PC-9 (cell line): ENCODE measurements at places on chromosomes 3 and 15. TPM values are rescaled to one million over a fixed set of nuclear protein-coding genes. Genes with fewer than 3 reads are reported as not detected.

GRCh38 chr3:16277471-16277870, 12.5 kb downstream of the OXNAD1 start:
- no peak overlapping the region for H3K4me3 ChIP-seq
- H3K4me1 ChIP-seq: no peaks in the 10 kb centered on the region
- no peak for DNase-seq
- no peaks in the 10 kb centered on the region for H3K27me3 ChIP-seq
- H3K27ac ChIP-seq: no peak overlapping the region

DNA sequence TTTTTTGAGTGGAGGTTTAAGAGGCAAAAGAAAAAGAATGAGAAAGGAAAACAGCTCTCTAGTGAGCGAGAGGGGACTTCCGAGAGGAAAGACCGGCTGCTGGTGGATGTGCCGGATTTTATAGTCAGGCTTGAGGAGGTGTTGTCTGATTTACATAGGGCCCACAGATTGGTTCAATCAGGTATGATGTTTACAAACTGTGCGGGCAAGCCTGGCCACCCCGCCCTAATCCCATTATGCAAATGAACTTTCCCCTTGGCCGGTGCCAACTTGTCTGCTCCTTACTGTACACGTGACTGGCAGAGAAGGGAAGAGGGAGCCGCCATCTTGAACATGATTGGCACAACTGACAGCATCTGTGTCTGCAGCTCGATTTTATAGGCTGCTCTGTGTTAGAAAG, 44.7 kb downstream of the FAM43A start:
- no peaks in the 10 kb centered on the region for H3K27me3 ChIP-seq
- H3K4me3 ChIP-seq: no peak overlapping the region
- H3K27ac ChIP-seq: no peak overlapping the region
- H3K4me1 ChIP-seq: no peaks in the 10 kb centered on the region
- DNase-seq: no peak

- no peaks in the 10 kb centered on the region for H3K27me3 ChIP-seq
- no peak for DNase-seq
- no peak overlapping the region for H3K4me3 ChIP-seq
- H3K4me1 ChIP-seq: no peaks in the 10 kb centered on the region
- H3K36me3 ChIP-seq: no peaks in the 10 kb centered on the region
Measured at GRCh38 chr3:113252553-113252952, 41.2 kb downstream of the BOC start.

DNA sequence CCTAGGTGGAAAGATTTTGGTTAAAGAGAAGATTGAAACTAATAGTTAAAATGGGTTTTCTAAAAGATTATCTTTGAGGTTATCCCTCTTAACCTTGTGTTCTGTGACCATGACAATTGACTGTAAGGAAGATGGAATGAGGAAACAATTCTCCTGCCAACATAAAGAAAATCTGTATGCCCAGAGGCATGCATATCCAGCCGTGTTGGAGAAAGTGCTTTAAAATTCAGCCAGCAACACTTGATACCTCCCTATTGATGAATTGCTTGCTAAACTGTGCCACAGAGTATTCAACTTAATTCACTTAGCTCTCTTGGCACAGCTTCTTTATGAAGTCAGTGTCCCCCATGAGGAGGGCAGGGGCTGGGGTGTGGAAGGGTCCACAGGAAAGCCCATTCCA, 203.5 kb downstream of the UBE2E2 start:
- H3K4me1 ChIP-seq: peaks cover 32% of the 10 kb centered on the region
- no peaks in the 10 kb centered on the region for H3K36me3 ChIP-seq
- no peak overlapping the region for H3K4me3 ChIP-seq
- H3K27ac ChIP-seq: no peak overlapping the region
- DNase-seq: peak; percentile 28
- H3K27me3 ChIP-seq: no peaks in the 10 kb centered on the region

Gene AQR
- 24.1 and 33.6 TPM in 2 replicates for total RNA-seq

GRCh38 chr3:56890448-56891091, 88.8 kb upstream of the ARHGEF3 start:
- H3K4me1 ChIP-seq: no peaks in the 10 kb centered on the region
- H3K36me3 ChIP-seq: no peaks in the 10 kb centered on the region
- no peaks in the 10 kb centered on the region for H3K27me3 ChIP-seq
- H3K4me3 ChIP-seq: no peak overlapping the region

GRCh38 chr3:134441321-134441720, 44.5 kb downstream of the ANAPC13 start:
- no peak overlapping the region for H3K27ac ChIP-seq
- no peak overlapping the region for H3K4me3 ChIP-seq
- H3K36me3 ChIP-seq: no peaks in the 10 kb centered on the region
- peaks cover 30% of the 10 kb centered on the region for H3K4me1 ChIP-seq

- no peaks in the 10 kb centered on the region for H3K27me3 ChIP-seq
- H3K36me3 ChIP-seq: no peaks in the 10 kb centered on the region
- DNase-seq: no peak
- H3K4me1 ChIP-seq: peaks cover 30% of the 10 kb centered on the region
- H3K4me3 ChIP-seq: no peak overlapping the region
Measured at GRCh38 chr3:43759938-43760337, 69.2 kb downstream of the ABHD5 start.

GRCh38 chr3:32420126-32421038, 28.7 kb downstream of the CMTM7 start:
- peak overlapping the region; percentile 48; the same call in 1 of the 2 replicates for H3K4me3 ChIP-seq
- peaks cover 51% of the 10 kb centered on the region for H3K4me1 ChIP-seq
- no peaks in the 10 kb centered on the region for H3K36me3 ChIP-seq
- H3K27me3 ChIP-seq: no peaks in the 10 kb centered on the region

GRCh38 chr3:70561796-70562195, 249.4 kb upstream of the MDFIC2 start:
- no peak overlapping the region for H3K4me3 ChIP-seq
- DNase-seq: no peak
- H3K36me3 ChIP-seq: no peaks in the 10 kb centered on the region
- no peak overlapping the region for H3K27ac ChIP-seq
- H3K27me3 ChIP-seq: no peaks in the 10 kb centered on the region
- no peaks in the 10 kb centered on the region for H3K4me1 ChIP-seq

Gene IL17RD
- total RNA-seq: 7.9 and 8.3 TPM in 2 replicates

DNA sequence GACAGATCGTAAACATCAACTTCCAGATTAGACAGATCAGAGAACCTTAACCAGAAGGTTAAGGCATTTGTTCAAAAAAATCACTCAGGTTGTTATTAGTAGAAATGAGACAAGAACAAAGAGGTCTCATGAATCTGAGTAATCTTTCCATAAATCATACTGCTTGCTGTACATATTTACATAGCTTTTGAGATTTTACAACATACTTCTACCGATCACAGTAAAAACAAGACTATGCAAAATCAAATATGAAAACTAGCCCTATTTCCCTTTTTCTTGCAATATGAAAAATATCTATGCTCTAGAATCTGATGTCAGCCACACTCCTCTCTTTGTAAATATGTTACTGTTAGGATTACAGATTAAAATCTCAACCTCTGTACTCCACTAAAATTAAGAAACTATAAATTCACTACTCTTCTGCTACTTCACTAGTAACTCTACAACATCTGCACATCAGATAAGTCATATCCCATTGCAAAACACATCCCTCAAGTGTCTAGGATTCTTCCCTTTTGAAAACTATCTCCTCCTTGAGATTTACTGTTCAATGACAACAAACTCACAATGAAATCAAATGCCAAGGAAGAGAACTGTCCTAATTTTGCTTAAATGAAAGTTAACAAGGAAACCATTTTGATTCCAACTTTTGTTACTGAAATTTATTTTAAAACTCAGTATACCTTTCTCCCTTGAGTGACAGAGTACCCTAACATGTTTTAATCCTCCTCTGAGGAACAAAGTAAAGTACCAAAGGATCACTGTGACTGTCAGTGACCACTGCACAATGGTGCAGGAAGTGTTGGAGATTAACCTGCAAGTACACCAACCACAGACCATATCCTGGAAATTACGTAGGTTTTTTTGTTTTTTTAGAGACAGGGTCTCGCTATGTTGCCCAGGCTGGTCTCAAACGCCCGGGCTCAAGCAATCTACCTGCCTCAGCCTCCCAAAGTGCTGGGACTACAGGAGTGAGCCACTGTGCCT, 12.8 kb downstream of the DCUN1D1 start:
- H3K36me3 ChIP-seq: peaks cover 11% of the 10 kb centered on the region; the same call in 1 of the 2 replicates
- H3K4me1 ChIP-seq: peaks cover 32% of the 10 kb centered on the region
- H3K27me3 ChIP-seq: no peaks in the 10 kb centered on the region
- H3K4me3 ChIP-seq: no peak overlapping the region
- H3K27ac ChIP-seq: peak overlapping the region; percentile 6; the same call in 1 of the 2 replicates

Gene SLCO3A1
- 37.8 and 50.0 TPM in 2 replicates for total RNA-seq

Gene OR5K2
- not detected in 2 replicates for total RNA-seq

DNA sequence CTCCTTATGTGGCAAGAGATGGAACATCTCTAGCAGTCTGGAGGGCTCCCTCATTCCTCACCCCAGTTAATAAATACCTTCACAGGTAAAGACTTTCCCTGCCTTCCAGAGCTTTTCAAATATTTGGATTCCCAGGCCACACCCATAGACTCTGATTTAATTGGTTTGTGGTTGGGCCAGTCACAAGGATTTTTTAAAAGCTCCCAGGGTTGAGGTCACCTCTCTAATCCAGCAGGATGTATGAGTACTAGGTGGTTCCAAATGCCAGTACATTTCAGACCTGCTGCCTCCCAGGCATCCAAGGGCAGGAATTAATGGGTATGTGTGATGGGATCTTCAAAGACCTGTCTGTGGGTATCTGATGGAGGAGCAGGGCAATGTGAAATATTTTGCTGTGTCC, 312.8 kb downstream of the CLSTN2 start:
- no peaks in the 10 kb centered on the region; the same call in 1 of the 2 replicates for H3K4me1 ChIP-seq
- no peak overlapping the region for H3K4me3 ChIP-seq
- DNase-seq: no peak

Gene B4GALT4
- 21.8 and 32.9 TPM in 2 replicates for total RNA-seq

GRCh38 chr3:53800041-53800906, 45.9 kb downstream of the CHDH start:
- DNase-seq: no peak
- H3K4me3 ChIP-seq: no peak overlapping the region
- H3K27me3 ChIP-seq: peaks cover 98% of the 10 kb centered on the region

- H3K4me1 ChIP-seq: no peaks in the 10 kb centered on the region
- DNase-seq: no peak
- H3K27me3 ChIP-seq: no peaks in the 10 kb centered on the region
- H3K36me3 ChIP-seq: no peaks in the 10 kb centered on the region
Measured at GRCh38 chr15:37586011-37586583, 348.3 kb upstream of the TMCO5A start.

Gene IL17RB
- total RNA-seq: not detected in 2 replicates

DNA sequence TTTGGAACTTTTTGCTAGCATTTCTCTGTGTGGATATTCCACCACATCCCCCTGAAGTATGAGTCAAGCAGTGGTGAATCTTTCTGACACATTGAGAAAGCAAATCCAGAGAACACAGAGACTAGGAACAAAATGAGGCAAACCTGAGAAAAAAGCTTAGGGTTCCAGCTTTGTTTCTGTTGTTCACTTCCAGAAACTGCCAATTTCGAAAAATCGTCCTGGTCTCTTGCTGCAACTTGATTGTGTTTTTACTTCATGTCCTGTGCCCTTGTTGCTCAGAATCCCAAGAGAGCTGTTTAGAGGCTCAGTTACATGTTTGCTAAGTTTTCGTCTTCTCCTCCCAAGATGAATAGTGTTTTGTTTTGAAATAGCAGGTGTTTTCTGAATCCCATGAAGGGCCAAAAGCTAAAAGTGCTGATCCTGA, 13.7 kb downstream of the MAP2K1 start:
- H3K4me1 ChIP-seq: no peaks in the 10 kb centered on the region
- no peaks in the 10 kb centered on the region for H3K36me3 ChIP-seq
- DNase-seq: no peak
- no peak overlapping the region for H3K27ac ChIP-seq
- H3K27me3 ChIP-seq: no peaks in the 10 kb centered on the region

- H3K4me1 ChIP-seq: no peaks in the 10 kb centered on the region
Measured at GRCh38 chr15:33698126-33698525, 270.2 kb upstream of the CHRM5 start.

- no peak overlapping the region for H3K4me3 ChIP-seq
- no peaks in the 10 kb centered on the region for H3K27me3 ChIP-seq
Measured at GRCh38 chr3:99319961-99320360, 318.4 kb upstream of the COL8A1 start.

Gene CCR8
- not detected in 2 replicates for total RNA-seq

DNA sequence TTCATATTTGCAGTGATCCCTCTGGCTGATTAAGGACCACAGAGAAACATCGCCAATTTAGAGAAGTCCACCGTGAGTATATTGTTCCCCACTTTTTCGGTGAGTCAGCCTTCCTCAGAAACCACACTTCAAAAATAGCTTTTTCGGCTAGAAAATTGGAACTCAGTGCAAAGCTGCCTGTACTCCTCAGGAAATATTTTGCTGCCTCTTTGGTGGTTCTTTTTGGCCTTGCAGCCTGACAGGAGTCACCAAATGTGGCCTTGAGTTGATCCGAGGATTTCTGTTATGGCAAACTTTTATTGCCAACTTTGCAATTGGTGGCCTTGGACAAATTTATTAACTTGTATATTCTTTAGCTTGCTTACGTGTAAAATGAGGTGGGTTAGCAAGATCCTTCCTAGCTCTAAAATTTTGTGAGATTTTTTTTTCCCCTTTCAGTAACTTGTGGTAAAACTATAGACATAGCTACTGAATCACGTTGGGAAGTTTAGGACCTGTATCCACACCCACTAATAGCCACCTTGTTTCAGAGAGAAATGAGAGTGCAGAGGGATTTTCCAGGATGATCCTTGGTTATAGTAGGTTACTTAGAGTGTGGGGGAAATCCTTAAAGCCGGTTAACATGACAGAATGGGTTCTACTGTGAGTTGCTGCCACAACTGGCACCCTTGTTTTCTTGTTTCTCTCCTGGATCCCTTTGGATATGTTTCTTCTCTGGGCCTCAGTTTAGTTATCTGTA, 9.9 kb downstream of the ARL6IP5 start:
- no peaks in the 10 kb centered on the region for H3K27me3 ChIP-seq
- H3K27ac ChIP-seq: no peak overlapping the region
- H3K4me1 ChIP-seq: peaks cover 33% of the 10 kb centered on the region
- no peak overlapping the region for H3K4me3 ChIP-seq

DNA sequence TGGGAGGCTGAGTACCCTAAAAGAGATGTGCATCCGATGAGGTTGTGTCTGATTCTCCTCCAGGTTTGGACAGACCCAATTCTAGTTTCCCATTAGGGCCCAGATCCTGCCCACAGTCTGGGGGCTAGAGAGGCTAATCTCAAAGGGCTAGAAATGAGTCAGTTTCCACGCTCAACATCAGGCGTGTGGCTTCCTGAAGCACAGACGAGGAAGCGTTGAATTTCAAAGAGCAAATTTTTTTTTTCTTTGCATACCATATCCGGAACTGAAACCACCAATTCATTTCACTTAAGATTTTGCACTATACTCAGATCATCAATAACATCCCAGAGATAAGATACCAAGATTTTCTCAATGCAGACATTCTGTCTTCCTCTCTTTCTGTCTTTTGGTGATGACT, 173.8 kb upstream of the BCL6 start:
- no peak overlapping the region for H3K4me3 ChIP-seq
- no peaks in the 10 kb centered on the region for H3K27me3 ChIP-seq
- no peak overlapping the region for H3K27ac ChIP-seq
- peaks cover 94% of the 10 kb centered on the region for H3K4me1 ChIP-seq

DNA sequence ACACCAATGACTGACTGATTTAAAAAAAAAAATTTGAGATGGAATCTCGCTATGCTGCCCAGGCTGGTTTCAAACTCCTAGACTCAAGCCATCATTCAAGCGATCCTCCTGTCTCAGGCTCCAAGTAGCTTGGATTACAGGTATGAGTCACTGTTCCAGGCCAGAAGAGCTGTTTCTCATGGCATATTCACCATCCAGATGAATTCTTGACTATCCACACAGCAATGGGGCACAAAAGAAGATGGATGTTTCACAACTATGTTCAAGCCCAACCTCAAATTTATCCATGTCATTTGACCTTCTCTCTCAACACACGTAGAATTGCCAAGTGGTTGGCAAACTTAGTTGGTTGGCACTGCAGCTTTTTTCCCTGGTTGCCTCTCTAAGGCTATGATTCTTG, 40.6 kb downstream of the PRICKLE2 start:
- no peak overlapping the region for H3K27ac ChIP-seq
- H3K27me3 ChIP-seq: no peaks in the 10 kb centered on the region
- H3K4me1 ChIP-seq: peaks cover 32% of the 10 kb centered on the region
- H3K4me3 ChIP-seq: no peak overlapping the region
- H3K36me3 ChIP-seq: no peaks in the 10 kb centered on the region
